CD8-positive, alpha-beta T cell (primary cell): ENCODE measurements at places on chromosomes 3 and 15.

DNA sequence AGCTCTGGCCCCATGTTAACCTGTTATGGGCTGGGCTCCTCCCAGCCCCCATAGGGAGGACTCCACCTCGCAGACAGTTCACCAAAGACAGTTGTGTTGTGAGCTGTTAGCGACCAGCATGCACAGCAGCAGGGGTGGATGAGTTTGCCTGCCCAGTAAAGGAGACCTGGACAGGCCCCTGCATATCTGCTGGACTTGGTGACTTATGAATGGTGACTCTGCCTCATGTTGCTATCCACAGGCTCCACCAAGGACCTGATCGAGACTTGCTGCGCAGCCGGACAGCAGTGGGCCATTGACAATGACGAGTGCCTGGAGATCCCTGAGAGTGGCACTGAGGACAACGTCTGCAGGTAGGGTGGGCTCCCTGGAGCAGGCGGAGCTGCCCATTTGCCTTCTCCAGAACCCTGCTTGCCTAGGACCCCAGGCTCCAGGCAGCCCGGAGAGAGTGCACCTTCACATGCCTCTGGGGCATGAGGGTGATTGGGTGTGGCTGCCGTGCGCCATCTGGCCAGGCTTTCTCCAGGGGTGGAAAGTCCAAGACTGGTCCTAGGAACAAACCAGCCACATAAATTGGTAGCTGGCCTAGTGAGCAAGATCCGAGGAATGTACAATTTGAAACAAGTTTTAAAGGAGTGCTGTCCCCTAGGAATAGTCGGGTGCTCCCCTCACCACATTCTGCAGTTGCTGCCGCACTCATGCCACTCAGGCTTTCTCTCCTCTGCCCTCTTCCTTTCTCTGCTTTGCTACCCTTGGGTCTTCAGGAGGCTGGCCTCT is 59.1 kb downstream of the FBLN2 start:
- no peak for DNase-seq

DNA sequence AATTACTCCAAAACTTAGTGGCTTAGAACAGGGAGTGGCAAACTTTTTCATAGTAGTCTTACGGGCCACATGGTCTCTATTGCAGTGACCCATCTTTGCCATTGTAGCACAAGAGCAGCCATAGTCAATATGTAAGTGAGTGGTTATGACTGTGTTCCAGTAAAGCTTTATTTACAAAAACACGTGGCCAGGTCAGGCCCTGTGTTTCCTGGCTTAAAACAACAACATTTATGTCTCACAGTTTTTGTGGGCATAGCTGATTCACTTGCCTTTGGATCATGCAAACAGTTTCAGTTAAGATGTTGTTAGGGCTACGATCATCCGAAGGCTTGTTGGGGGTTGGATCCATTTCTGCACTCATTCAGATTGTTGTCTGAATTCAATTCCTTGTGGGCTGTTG is 103.8 kb downstream of the CHCHD6 start:
- DNase-seq = no peak

DNA sequence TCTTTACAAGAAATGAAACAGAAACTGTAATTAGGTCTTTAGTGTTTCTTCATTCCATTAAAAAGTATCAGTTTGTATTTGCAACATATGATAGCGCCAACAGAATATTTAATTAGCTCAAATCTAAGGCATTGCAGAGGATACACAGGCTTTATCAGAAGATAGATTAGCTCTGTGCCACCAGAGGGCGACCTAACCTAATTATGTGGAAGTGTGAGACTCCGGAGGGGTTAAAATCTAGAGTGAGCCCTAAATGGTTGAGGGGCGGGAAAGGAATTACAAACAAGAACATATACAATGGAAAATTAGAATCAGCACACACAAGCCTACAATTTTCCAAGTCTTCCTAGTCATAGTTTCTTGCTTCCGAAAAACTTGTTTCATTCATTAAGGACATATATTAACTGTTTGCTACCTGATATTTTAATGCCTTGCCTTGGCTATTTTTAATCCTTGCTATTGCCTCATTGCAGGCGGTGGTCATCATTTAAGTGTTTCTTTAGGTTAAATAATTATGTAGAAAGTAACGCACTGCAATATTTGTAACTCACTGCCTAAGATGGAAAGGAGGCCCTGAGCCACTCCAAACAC is 18.0 kb upstream of the RYR3 start:
- no peak for DNase-seq

DNA sequence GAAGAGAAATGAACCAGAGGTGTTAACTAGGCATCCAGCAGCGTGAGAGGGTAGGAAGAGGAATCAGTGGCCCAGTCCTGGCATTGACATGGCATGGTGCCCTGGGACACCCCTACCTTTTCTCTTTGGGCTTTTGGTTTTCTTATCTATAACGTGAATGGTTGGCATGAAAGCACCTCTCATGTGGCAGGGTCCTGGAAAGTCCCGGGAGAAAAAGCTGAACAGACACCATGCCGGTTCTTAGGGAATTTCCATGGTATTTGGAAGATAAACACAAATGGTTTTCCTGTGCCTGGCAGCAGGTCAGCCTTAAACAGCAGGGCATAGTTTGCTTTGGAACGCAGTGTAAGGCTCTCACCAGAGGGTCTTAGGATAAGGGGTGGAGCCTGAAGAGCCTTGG is 15.4 kb downstream of the ARNT2 start:
- DNase-seq = no peak

GRCh38 chr15:100259266-100259665 is 82.5 kb downstream of the ADAMTS17 start:
- no peak for DNase-seq

DNA sequence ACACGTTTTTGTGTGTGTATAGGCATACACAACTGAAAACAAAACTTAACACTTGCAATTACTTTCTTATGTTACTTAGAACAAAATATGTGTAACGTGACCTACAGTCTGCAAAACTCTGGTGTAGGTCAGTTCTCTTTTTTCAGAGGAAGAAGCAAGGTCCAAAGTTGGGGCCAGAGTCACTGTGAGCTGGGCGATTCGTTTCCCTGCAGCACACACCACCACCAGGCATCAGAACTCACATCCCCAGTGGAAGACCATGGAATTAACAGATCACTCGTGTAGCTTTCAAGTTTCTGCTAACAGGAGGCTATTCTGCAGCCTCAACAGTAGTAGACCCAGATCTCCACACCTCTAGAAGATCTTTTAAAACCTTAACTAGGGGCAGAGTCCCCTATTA is 25.8 kb downstream of the ANP32A start:
- no peak for DNase-seq

- DNase-seq = no peak
These were observed 4.7 kb downstream of the LTF start for GRCh38 chr3:46460051-46460450.

DNA sequence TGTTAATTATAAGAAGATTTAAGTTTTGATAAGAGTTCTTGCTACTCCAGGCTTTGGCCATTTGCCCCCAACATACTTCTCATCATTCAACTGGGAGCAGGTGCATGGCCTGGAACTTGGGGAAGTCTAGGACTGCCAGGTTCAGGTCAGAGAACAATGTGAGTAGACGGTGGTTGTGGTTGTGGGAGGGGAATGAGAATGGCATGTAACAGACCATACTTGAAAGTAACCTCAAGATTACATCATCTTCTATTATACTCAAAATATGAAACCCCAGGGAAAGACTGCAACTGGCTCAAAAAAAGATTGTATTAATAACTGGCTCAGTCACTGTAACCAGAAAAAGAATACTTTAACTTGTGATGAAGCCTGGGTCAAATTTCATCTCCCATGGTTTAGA is 364.9 kb upstream of the DPPA4 start:
- DNase-seq = no peak

DNA sequence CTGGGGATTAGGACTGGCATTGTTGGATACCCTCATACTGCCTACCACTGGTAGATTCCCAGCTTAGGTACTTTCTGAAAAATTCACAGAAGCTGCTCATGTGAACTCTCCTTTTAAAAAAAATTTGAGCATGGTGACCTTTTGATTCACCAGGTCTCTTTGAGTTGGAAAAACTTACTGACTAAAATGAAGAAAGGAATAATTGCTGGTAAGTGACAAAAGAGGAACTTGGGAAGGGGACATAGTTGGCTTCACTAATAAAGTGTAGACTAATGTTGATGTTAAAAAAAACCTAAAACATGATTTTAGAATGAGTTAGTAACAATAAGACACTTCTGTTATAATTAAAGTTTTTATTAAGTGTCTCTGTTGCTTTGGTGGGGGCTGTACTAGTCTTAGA is 8.6 kb downstream of the VPS8 start:
- DNase-seq = no peak

DNA sequence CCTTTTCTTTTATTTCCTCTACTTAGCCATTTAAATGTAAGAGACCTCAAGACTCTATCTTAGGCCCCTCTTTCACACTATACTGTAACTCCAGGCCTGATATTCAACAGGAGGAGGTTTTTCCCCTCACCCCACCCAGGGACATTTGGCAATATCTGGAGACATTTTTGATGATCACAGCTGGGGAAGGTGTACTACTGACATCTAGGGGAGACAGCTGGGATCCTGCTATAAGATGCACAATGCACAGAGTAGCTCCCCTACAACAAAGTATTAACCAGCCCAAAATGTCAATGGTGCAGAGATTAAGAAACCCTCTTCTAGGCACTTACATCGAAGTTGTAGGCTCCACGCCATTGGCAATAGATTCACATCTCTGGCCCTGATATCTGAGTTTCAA is 517.5 kb upstream of the UBE2E2 start:
- DNase-seq = no peak

GRCh38 chr3:114508208-114508607 is 214.4 kb downstream of the TIGIT start:
- DNase-seq = no peak
